ENCODE measurements at places on chromosomes 3 and 15. TPM values are rescaled to one million over a fixed set of nuclear protein-coding genes. Genes with fewer than 3 reads are reported as not detected.

Gene EOMES
- total RNA-seq = not detected

Gene NR2F2
- total RNA-seq = 33.5 TPM

Gene CCR1
- not detected for total RNA-seq

Gene EXD1
- total RNA-seq = under 0.01 TPM

Gene ONECUT1
- not detected for total RNA-seq

Gene CLDN18
- not detected for total RNA-seq

Gene UBXN7
- total RNA-seq = 17.1 TPM

Gene NME9
- not detected for total RNA-seq

Gene IMPG2
- total RNA-seq = 0.26 TPM

Gene CPN2
- total RNA-seq = not detected

Gene CLDND1
- 125 TPM for total RNA-seq

Gene FBXW12
- total RNA-seq = not detected

Gene ATP13A3
- 125 TPM for total RNA-seq

Gene IL16
- 2.7 TPM for total RNA-seq

Gene GP9
- not detected for total RNA-seq

Gene CYP19A1
- not detected for total RNA-seq

Gene PPM1L
- 0.51 TPM for total RNA-seq

Gene GOLGA8S
- total RNA-seq = 0.13 TPM

Gene XIRP1
- total RNA-seq = not detected

Gene CCDC39
- under 0.01 TPM for total RNA-seq

Gene RETNLB
- not detected for total RNA-seq

Gene GABRB3
- total RNA-seq = 0.13 TPM

Gene IL12A
- total RNA-seq = not detected

Gene PPP1R2
- 255 TPM for total RNA-seq

Gene ABCF3
- total RNA-seq = 73.1 TPM

Gene MCTP2
- 6.8 TPM for total RNA-seq

Gene GOLGA8M
- total RNA-seq = 0.26 TPM

Gene EHD4
- 66.4 TPM for total RNA-seq

Gene MEF2A
- 16.0 TPM for total RNA-seq

Gene BSN
- total RNA-seq = under 0.01 TPM

Gene PAQR5
- total RNA-seq = not detected
